ENCODE measurements at places on chromosomes 13 and 19. TPM values are rescaled to one million over a fixed set of nuclear protein-coding genes. Genes with fewer than 3 reads are reported as not detected.

The REEP6 gene
- total RNA-seq, result 2.8 TPM

The ZNF491 gene
- 1.1 TPM for total RNA-seq

The SIGLEC5 gene
- not detected for total RNA-seq

The PSG6 gene
- not detected for total RNA-seq

The MAMSTR gene
- total RNA-seq, result 0.50 TPM

The SULT2B1 gene
- not detected for total RNA-seq

The IQCN gene
- 18.7 TPM for total RNA-seq

The GSX1 gene
- not detected for total RNA-seq

The CYP4F11 gene
- not detected for total RNA-seq

All from CD4-positive, alpha-beta T cell (primary cell).